Osteoblast (primary cell): ENCODE measurements at places on chromosomes 4 and X. TPM values are rescaled to one million over a fixed set of nuclear protein-coding genes. Genes with fewer than 3 reads are reported as not detected.

ADH1C gene
- total RNA-seq = 0.59 and 0.72 TPM in 2 replicates

ATP8A1 gene
- 2.1 and 2.5 TPM in 2 replicates for total RNA-seq

TKTL2 gene
- total RNA-seq = not detected in 2 replicates

CORIN gene
- 0.36 and 0.88 TPM in 2 replicates for total RNA-seq

GPC4 gene
- total RNA-seq = 8.3 TPM in 2 replicates

GAGE2A gene
- not detected in 2 replicates for total RNA-seq

C4orf51 gene
- not detected in 2 replicates for total RNA-seq
